ENCODE measurements at places on chromosomes 6 and 20.

DNA sequence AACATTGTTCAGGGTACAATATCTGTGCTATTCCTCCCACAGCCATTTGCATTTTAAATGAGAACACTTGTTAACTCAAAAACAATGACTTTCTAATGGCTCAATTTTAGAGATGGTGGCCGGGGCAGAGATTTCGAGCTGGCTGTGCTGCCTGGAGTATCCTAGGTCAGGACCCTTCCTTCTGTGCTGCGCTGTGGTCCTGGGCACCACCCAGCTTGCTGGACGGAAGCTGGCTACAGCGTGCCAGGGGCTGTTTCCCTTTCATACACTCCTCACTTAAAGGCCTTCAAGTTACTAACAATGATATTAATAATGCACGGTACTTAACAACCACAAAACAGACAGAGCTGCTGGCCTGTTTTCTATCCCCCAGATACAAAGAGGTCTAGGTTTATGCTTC, 194.4 kb upstream of the CST7 start:
- no peak for DNase-seq

DNA sequence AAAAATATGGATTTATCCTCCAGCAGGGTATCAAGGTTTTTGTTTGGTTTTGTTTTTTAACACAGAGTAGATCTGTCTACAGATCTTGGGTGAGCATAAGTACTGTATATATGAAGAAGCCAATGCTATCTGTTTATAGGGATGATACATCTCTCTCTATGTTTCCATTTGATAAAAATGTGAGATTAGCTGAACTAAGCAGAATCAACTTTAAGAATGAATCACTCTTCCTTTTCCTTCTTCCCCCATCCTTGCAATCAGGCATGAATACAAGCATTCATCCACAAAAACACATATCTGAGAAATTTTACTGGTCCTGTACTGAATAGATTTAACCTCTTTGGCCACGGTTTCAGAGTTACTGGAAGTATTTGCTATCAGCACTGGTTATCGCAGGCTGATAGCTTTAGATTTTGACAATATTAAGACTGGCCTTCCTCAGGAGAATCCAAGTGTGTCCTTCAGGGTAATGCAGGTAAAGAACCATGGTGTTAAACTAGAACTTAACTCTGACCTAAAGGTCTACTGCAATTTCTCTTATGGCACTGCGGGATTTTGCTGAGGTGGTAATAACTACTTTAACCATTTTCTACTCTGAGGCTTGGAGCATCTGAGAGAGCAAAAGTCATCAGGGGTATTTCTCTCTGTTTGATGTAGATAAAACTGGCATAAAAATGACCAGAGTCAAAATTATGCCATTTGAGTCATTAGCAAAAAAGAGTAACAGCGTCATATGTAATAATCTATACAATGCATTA, 1.5 kb downstream of the SNAP25 start:
- no peak for DNase-seq

GRCh38 chr6:158073776-158074175, 92.1 kb downstream of the SYNJ2 start:
- no peak for DNase-seq

DNA sequence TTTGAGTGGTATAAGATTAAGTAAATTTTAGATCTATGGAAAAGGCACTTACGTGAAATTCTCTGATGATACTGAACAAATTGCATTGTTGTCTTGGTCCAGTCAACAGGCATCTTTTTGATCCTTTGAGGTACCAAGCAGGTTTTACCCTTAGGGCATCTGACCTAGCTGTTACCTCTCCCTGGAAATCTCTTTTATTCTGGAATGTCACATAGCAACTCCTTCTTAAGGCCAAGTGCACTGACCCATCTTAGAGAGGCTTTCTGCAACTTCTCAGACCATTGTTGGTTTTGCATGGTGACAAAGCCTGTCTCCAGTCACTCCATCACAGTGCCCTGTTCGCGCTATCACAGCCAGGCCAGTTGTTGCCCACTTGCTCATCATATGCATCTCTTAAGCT, 42.0 kb downstream of the TPD52L1 start:
- no peak for DNase-seq

DNA sequence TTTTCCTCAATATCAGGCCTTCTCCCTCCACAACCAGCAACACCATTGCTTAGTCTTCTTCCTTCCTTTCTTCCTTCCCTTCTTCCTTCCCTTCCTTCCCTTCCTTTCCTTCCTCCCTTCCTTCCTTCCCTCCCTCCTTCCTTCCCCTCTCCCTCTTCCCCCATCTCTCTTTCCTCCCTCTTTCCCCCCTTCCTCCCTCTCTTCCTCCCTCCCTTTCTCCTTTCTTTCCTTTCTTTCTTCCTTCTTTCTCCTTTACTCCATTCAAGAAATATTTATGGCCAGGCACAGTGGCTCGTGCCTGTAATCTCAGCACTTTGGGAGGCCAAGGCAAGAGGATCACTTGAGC, 66.4 kb upstream of the SIRPA start:
- DNase-seq = no peak

DNA sequence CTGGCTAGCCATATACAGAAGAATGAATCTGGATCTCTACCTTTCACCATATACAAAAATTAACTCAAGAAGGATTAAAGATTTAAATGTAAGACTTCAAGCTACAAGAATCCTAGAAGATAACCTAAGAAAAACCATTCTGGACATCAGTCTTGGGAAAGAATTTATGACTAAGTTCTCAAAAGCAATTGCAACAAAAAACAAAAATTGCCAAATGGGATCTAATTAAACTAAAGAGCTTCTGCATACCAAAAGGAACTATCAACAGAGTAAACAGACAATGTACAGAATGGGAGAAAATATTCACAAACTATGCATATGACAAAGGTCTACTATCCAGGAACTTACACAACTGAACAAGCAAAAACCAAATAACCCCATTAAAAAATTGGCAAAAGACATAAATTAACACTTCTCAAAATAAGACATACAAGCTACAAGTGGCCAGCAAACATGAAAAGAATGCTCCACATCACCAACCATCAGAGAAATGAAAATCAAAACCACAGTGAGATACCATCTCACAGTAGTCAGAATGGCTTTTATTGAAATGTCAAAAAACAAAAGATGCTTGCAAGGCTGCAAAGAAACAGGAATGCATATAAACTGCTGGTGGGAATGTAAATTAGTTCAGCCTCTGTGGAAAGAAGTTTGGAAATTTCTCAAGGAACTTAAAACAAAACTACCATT, 66.8 kb upstream of the RSPO3 start:
- DNase-seq = no peak

DNA sequence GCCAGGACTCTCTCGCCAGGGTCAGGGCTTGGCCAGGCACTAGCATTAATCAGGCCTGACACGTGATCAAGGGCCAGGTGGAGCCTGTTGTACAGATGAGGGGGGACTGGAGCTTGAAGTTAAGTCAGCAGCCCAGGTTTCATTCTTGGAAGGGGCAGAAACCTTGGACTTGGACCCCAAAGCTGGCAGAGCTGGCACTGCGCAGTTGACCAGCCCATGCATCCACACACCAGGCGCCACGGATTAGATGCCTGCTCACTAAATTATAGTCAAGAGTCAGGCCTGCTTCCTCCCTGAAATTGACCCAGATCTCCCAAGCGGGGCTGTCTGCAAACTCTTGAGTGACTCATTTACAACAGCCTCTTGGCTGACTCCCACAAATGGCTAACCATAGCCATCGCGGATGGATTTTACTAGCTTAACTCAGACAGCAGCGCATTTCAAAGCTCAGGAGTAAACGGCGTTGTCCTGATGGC, 4.1 kb upstream of the TAF4 start:
- DNase-seq = no peak

DNA sequence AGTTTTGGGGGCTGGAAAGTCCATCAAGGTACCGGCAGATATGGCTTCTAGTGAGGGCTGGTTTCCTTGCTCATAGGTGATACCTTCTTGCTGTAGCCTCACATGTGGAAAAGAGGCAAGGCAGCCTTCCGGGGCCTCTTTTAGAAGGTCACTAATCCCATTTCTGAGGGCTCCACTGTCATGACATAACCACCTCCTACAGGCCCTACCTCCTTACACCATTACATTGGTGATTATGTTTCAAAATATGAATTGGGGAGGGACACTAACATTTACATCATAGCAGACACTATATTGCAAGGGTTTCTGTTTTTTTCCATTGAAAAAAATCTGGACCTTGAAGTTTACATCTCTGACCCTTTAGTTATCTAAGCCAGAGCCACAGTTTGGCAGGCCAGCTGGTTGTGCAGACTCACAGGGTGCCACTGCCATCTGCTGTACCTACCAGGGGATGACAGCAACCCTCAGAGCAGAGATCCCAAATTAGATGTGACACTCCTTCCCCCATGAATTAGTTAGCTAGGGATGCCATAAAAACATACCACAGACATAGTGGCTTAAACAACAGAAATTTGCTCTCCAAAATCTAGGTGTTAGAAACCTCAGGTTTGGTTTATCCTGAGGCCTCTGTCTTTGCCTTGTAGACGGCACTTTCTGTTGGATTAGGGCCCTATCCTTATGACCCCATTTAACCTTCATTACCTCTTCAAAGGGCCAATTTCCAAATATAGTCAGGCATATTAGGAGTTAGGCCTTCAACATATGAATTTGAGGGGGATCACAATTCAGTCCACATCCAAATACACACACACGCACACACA, 166.4 kb upstream of the RNF217 start:
- no peak for DNase-seq

- no peak for DNase-seq
Measured at GRCh38 chr6:87661016-87661415, 41.0 kb downstream of the AKIRIN2 start.

GRCh38 chr6:152976749-152977148, 6.1 kb downstream of the FBXO5 start:
- DNase-seq = no peak
